ENCODE measurements at places on chromosomes 16 and 17. TPM values are rescaled to one million over a fixed set of nuclear protein-coding genes. Genes with fewer than 3 reads are reported as not detected.

- DNase-seq, result no peak
These were observed 132.2 kb upstream of the HS3ST2 start for GRCh38 chr16:22681554-22682291.

- DNase-seq, result no peak
These were observed 36.8 kb upstream of the BCAR1 start for GRCh38 chr16:75288181-75288580.

- DNase-seq, result no peak
These were observed 9.4 kb downstream of the CMC2 start for GRCh38 chr16:80997139-80997798.

DNA sequence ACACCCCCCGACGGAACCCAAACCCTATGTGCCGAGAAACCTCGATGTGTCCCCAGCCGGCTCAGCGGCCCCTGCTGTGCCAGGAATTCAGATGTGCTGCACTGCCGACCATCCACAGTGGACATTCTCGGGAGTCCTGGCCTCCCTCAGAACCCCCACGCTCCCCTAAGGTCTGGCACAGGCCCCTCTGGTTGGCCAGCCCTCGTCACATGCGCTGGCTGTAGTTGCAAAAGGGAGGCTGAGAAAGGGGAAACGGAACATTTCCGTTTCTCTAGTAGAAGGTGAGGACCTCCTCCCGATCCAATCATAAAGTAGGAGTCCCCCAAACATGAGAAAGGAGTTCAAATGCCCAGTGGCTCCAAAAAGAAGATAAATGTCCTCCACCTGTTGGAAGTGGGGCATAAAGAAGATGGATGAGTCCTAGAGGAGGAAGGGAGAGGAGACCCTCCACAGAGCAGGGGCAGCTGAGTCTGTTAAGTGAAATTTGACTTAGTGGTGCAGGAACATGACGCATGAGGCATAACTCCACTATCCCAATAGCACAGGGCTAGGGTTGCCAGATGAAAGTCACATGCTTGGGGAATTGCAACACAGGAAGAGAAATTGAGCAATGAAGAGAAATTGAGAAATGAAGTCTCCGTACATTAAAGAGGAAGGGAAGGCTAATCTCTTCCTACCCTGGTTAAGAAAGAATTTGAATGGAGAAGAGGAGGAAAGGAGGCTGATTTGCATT, 49.3 kb upstream of the WSB1 start:
- peak; percentile 68 for DNase-seq

- no peak for DNase-seq
These were observed 30.0 kb downstream of the B9D1 start for GRCh38 chr17:19332371-19333131.

Gene TMEM220
- 0.98 TPM for total RNA-seq

Gene PHF23
- 20.8 TPM for total RNA-seq

Gene UMOD
- total RNA-seq, result not detected

Gene TEDC2
- total RNA-seq, result 44.9 TPM

Gene HOXB9
- total RNA-seq, result 8.3 TPM

Gene CNP
- 75.4 TPM for total RNA-seq
